ENCODE measurements at places on chromosomes 1 and 21.

GRCh38 chr1:184555665-184556641, 169.1 kb downstream of the C1orf21 start:
- DNase-seq, result no peak

DNA sequence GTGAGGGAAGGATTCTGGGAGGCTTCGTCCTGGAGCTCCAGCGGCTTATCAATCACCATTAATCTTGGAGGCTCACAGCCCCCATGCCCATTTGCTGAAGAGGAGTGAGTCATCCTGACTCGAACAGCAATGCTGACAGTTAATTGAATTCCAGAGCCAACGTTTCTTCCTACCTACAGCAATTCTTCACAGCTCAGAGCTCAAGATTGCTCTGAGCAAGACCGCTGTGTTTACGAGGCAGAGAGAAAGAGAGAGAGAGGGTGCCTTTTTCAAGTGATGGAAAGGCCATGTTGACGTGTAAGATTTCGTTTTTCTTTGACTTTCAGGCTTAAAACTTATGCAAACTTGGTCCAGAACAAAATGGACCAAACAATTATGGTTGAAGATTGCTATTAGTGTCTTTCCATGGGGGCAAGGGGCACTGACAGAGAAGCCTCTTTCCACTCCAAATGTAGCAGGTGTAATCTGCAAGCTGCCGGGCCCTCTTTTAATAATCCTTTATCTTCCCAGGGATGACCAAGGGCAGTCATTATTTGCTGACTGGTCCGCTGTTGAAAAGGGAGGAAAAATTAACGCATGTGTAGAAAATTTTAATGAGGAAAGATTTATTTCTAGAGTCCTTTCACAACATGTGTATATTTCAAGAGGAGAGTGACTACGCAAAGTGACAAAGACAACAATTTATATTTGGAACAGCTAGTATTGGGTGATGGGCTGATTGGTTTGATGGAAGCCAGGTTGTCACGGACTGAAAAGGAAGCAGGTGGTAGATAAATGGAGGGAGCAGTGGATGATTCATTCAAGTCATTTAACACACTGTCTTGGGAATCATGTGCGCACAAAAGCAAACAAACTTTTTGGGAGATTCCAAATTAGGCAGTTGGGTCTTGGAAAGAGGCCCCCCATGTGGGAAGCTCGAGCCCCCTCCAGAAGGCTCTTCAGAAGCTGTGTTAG, 136.1 kb upstream of the IRF2BP2 start:
- no peak for DNase-seq

GRCh38 chr1:41383094-41383852, 22.0 kb downstream of the FOXO6 start:
- DNase-seq, result no peak

- no peak for DNase-seq
Observed at GRCh38 chr1:6080469-6080868, 34.8 kb downstream of the KCNAB2 start.

GRCh38 chr1:29331729-29332128, 95.4 kb downstream of the PTPRU start:
- no peak for DNase-seq

DNA sequence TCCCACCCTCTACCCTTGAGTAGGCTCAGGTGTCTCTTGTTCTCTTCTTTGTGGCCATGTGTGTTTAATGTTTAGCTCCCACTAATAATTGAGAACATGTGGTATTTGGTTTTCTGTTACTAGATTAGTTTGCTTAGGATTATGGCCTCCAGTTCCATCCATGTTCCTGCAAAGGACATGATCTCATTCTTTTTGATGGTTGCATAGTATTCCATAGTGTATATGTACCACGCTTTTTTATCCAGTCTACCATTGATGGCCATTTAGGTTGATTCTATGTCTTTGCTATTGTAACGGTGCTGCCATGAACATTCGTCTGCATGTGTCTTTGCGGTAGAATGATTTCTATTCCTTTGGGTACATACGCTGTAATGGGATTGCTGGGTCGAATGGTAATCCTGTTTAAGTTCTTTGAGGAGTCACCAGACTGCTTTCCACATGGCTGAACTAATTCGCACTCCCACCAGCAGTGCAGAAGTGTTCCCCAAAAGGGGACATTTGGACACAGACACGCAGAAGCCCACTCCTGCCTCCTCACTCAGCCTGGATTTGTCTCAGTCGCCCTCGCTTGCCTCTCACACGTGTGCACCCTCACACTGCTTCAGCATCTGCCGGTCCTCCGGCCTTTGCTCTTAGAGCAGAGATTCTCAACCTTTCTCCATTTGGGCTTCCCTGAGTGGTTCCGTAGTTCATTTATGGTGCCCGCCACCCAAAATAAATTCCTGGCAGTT, 3.7 kb downstream of the MX2 start:
- DNase-seq, result no peak

DNA sequence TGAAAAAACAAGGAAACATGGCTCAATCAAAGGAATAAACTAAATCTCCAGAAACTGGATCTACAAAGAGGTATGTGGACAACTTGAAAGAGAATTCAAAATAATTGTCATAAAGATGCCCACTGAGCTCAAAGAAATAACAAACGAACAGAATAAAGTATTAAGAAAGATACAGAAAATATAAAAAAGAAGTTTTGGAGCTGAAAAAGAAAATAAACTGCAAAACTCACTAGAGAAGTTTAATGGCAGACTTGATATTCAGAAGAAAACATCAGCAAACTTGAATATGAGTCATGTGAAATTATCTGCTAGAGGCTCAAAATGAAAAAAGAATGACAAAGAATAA, 208.1 kb upstream of the SAMSN1 start:
- no peak for DNase-seq

GRCh38 chr1:48261881-48262400, 39.4 kb downstream of the SLC5A9 start:
- DNase-seq, result no peak

DNA sequence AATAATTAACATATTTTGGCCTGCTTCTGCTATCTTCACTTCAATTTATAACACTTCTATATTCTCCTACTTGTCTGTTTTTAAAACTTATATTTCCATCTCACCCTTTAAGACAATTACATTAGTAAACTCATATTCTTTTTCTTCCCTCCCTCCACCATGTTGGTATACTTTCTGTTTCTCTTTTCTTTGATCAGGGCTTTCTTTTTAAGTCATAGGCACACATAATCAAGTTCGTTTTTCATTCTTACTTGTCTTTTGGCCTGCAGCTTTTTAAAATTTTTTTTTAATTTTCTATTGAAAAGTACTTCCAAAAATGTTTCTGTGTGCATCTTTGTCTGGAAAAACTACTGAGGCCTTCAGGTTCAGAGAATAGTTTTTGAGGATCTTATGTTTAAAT, 2.3 kb downstream of the PYHIN1 start:
- no peak for DNase-seq

DNA sequence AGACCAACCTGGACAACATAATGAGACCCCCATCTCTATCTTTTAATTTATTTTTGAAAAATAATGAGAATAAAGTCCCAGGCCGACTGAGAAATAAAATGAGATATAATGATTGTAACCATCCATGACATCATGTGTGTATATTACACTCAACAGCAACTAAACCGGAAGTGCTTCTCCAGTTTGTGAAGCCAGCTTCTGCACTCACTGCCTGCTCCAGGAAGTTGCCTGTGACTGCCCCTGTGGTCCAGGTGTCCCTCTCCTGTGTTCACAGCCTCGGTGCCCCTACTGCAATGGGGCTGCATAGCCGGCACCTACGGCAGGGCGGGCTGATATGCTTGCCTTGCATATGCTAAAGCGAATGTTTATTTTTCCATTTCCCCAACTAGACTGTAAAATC, 68.3 kb downstream of the SSBP3 start:
- DNase-seq, result no peak

DNA sequence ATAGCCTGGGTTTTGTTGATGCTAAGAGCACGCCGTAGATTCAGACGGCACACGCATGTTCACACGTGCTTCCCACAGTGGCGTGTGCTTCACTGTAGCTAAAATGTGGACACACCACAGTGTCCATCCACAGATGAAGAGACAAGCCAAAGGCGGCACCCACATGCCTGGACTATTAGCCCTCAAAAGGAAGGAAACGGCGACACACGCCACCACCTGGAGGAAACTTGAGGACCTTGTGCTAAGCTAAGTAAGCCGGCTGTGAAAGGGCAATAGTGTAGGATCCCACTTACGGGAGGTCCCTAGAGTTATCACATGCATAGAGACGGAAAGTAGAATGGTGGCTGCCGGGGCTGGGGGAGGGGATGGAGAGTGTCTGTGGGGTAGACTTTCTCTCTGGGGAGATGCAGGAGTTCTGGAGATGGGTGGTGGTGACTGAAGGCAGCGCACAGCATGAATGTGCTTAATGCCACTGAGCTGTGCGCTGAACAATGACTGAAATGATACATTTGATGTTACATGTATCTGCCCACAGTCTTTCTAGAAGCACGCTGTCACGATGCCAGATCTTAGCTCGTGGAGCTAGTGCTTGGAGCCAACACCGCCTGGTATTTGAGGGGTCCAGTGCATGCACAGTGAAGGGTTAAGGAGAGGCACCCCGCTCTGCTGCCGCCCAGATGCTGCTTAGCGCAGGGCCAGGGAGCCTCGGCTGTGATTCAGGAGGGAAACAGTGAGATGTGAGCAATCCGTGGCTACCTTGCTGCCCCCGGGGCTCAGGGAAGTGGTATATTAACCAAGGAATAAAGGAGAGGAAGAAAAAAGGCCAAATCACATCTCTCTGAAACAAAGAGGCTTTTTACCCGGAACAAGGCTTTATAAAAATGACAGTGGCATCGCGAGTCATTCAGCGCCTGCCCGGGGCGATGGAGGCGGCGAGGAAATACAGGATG, 103.7 kb downstream of the PRDM16 start:
- no peak for DNase-seq

DNA sequence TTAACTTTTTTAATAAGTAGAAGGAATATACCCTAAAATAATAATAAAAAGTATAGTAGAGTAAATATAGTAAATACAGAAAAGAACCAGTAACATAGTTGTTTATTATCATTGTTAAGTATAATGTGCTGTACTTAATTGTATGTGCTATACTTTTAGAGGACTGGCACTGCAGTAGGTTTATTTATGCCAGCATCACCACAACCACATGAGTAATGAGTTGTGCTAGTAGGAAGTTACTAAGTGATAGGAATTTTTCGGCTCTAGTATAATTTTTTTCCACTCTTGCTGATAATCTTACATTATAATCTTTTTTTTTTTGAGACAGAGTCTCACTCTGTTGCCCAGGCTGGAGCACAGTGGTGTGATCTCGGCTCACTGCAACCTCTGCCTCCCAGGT, 71.6 kb downstream of the IVNS1ABP start:
- DNase-seq, result no peak

DNA sequence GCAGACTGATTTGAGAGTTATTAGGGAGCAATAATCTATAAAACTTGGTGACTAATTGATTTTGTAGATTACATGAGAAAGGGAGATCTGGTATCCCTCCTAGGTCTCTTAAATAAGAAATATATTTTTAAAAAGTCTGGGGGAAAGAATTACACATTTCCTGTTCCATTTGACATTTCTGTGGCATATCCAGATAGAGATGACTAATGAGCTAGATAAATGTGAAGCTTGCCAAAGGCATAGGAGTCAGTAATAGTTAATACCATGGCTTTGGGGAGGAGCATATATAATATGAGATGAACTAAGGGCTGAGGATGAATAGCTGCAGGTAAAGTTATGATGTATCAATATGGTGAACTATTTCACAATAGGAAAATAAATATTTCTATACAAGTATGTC, 663.7 kb downstream of the PTPRC start:
- no peak for DNase-seq

GRCh38 chr1:18936471-18936813, 20.0 kb downstream of the IFFO2 start:
- DNase-seq, result no peak

- DNase-seq, result no peak
Observed at GRCh38 chr1:27047914-27048313, 35.3 kb upstream of the TENT5B start.

DNA sequence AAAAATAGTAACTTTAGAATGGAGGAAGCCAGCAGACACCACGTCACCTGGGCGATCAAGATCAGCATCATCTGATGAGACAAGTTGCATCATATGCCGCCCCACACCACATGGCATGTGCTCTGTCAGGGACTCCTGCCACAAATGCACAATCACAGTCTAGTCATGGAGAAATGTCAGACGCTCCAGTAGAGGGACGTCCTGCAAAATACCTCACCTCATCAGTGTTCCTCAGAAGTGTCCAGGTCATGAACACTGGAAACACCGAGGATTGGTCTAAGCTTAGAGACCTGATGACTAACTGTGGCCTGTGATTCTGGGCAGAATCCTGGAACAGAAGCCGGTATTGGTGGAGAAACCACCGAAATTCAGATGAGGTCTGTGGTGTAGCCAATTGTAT, 14.3 kb downstream of the ADARB1 start:
- no peak for DNase-seq
